Calu3 (cell line): ENCODE measurements at places on chromosomes 5 and 9. TPM values are rescaled to one million over a fixed set of nuclear protein-coding genes. Genes with fewer than 3 reads are reported as not detected.

Gene FSD1L
- total RNA-seq = 3.4 and 3.6 TPM in 2 replicates

Gene NR5A1
- total RNA-seq = 0.12 TPM in 1 of 2 replicates, not detected in the other

Gene GCNT4
- 4.5 and 5.8 TPM in 2 replicates for total RNA-seq

Gene SYNPO
- 0.92 and 2.5 TPM in 2 replicates for total RNA-seq

Gene C5
- 9.2 and 12.3 TPM in 2 replicates for total RNA-seq

Gene ADGRD2
- total RNA-seq = not detected in 2 replicates

Gene GPR151
- total RNA-seq = not detected in 2 replicates

Gene SLCO6A1
- total RNA-seq = not detected in 2 replicates

Gene SPINK4
- total RNA-seq = not detected in 2 replicates

Gene FOXI1
- not detected in 2 replicates for total RNA-seq

Gene PCDHA4
- 4.8 and 5.8 TPM in 2 replicates for total RNA-seq

Gene IL9
- not detected in 2 replicates for total RNA-seq

Gene CCDC192
- total RNA-seq = 2.1 and 2.5 TPM in 2 replicates

DNA sequence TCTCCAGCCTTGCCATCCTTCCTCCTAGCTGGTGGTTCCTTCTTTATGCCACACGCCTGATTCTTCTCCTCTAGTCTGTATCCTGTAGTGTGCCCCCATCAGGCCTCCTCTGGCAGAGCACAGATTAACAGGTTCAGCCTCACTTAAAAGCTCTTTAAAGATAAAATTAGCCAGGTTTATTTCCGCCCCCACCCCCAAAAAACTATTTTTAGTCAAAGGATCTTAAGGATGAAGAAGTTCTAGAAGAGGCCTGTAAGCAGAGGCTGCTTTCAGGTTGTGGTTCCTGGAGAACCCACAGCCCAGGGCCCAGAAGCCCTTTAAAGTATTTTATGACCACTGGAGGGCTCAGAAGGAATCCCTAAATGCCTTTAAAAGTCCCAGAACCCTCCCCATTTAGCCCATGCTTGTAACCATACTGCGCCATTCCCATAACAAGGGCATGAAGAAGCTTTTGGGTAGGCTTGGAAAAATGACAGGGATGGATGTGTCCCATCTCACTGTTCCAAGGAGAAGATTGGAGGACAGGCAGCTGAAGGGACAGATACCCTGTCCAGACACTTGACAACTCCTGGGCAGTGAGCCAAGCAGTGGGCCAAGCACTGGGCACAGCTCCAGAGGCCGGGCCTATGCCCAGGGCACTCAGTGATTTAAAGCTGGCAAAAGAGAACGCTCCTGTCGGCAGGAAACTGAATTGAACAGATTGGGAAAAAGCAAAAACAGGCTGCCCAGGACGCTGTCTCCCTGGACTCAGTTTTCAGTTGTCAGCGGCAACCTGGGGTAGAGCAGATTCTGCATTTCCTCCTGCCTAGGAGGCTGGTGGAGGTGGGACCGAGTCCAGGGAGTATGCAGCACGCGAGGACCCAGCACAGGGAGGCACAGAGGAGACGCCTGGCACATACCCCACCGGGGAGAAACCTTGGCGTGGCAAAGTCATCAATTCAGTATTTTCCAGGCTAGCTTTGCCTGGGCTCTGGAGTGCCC lies 106.3 kb upstream of the SSBP2 start:
- peak; percentile 86 for DNase-seq

DNA sequence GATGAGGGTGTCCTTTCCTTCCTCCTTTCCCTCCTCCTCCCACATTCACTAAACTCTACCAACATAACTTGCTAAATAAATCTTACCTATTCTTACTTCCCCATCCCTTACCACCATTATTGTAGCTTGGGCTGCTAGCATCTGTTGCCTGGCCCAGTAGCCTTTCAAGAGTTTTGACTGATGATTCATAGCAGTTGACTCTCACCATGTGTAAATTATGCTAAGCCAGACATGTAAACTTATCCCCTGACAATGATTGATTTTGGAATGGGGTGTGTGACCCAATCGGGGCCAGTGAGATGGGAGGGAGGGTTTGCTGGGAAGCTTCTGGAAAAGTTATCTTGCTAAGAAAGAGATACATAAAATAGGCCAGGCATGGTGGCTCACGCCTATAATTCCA lies 161.8 kb upstream of the SPRY4 start:
- peak; percentile 17 for DNase-seq

GRCh38 chr5:126847456-126847820 lies 70.5 kb downstream of the LMNB1 start:
- no peak for DNase-seq

DNA sequence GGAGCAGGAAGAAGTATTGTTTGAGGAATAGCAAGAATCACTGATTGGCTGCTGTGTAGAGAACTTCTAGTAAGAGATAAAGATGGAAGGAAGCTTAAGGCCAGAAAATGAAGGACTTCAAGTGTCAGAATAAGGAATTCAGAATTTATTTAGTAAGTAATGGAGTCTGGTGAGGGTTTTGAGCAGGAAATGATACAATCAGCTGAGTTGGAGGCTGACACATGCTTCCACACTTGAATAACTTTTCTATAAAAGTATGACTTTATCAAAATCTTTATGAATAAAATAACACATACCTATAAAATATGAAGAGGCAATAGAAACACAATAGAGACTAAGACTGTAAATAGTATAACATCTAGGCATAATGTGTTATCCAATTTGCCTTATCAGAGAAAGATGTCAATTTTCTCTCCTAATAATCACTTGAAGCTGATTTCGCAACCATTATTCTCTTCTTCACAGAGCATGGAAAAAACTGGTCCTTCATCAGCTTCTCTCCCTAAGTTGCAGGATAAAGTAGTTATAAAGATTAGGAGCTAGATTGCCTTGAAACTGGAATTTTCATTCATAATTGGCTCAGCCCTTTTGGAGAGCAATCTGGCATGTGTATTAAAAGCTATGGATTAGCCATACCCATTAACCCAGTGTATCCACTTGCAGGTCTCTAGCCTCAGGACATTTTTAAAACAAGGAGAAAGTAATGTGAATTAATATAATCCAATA lies 143.4 kb downstream of the ZNF608 start:
- no peak for DNase-seq

GRCh38 chr9:89022902-89023301 lies 31.6 kb downstream of the S1PR3 start:
- DNase-seq = no peak

- no peak for DNase-seq
Measured at GRCh38 chr9:106130374-106130773, 436.0 kb downstream of the TMEM38B start.

DNA sequence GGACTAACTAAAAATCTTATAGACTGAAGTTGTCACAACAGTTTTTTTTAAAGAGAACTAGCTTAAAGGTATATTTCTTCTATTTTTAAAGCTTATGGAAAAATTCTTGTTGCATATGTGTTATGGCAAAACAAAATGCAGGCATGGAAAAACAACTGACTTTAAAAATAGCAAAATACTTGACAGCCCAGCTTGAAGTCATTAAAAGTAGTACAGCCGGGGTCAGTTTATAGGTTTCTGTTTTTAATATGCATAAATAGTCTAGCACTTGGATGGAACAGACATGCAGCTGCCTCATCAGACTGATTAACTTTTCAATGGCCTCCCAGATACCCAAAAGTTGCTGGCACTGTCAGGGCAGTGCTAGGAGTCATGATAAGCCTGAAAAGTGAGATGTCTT lies 22.3 kb upstream of the ARL15 start:
- DNase-seq = no peak

GRCh38 chr9:14881006-14881405 lies 29.2 kb downstream of the FREM1 start:
- no peak for DNase-seq

DNA sequence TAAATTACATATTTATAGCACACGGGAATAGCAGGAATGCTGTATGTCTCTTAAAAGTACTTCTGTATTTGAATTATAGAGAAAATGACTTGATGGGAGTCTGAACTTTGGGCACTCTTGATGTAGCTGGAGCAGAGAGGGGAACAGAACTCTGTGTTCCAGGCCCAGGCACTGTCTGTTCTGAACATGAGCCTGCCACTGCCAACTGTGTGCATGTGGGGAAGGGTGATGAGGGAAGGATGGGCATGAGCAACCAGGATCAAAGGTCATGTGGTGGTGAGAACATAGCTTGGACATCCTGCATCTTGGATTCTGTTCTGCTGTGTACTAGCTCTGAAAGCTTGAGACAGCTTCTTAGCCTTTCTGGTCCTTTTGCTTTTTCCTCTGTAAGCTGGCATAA lies 16.4 kb upstream of the ZBED3 start:
- DNase-seq = no peak

- DNase-seq = no peak
Measured at GRCh38 chr5:175092691-175093090, 351.3 kb downstream of the DRD1 start.

DNA sequence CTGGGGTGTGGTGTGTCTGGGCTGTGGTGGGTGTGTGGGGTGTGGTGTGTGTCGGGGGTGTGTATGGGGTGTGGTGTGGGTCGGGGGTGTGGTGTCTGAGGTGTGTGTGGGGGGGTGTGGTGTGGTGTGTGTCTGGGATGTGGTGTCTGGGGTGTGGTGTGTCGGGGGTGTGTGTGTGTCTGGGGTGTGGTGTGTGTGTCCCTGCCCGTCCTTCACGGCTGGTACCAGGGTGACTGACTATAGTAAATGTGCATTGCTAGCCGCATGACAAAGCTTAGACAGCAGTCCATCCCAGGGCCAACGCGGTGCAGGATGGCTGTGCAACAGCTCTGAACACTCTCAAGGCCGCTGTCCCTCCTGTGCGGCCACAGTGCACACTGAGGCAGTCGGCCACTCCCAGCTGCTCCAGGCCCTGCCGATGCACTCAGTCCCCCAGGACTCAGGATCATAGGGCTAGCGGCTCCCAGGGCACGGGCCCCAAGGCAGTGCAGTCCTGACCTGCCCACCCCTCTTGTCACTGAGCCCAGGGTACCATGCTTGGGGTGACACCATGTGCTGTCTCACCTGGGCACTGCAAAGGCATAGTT lies 54.0 kb downstream of the SECISBP2 start:
- DNase-seq = peak; percentile 2

GRCh38 chr5:1470762-1471211 lies 25.5 kb upstream of the SLC6A3 start:
- no peak for DNase-seq

DNA sequence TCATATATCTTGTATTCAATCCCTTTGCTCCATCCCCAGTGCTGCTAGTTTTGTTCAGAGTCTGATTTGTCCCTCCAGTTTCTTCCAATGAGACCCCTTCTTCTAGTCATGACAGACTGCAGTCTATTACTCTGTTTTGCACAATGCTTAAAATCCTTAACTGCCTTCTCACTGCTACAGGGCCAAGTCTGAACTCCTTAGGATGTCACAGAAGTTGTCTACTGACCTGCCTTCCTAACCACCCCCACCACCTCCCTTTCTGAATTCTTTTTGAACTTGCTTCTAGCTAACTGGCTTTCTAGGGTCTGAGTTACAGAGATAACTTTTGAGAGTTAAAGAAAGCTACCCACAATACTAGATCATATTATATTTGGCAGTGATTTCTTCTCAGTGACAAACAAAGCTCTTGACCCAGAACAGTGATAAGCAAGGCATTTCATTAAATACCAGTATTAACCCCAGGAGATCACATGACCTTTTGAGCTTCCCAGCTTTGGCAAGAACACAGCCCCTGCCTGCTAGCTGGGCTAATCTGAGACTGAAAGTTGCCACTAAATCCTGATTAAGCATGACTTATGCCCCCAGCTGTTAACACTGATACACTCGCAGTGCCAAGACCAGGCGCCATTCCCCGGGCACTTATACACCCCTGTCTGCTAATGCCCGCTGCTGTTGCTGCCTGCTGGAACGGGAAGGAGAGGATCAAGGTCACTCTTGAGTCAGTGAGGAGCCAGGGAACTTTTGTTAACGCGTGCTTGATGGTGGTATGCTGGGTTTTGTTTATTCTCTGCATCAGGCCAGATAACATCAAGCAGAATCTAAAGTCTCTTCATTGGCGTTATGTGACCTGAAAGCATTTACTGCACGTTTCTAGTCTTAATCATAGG lies 36.4 kb upstream of the ADAMTSL1 start:
- no peak for DNase-seq

DNA sequence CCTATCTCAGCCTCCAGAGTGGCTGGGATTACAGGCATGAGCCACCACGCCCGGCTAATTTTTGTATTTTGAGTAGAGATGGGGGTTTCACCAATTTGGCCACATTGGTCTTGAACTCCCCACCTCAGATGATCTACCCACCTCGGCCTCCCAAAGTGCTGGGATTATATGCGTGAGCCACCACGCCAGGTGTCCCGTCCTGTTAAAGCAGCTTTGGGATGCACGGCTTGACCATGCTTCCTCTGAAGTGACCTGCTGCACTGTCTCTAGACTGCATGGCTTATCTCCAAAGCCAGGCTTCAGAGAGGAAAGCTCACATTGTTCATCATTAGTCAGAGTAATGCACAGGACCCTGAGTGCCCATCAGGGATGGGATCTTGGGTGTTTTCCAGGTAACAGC lies 45.4 kb downstream of the SEMA4D start:
- no peak for DNase-seq
